ENCODE measurements at places on chromosomes 1 and 21.

DNA sequence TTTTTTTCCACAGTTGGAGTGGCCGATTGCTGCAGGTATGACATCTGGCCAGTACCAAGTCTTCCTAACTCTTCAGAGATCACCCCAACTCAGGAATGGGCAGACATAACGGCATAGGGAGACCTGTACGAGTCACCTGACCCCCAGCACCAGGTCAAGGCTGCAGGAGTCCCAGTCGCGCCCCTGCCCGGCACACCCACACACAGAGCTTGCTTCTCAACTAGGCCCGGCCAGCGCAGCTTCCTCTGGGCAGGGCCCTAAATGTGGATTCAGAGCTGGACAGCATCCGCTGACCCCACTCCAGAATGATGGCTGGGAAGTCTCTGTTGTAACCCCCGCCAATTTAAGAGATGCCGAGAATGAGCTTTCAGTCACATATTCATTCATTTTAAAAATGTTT lies 58.8 kb upstream of the CLDN14 start:
- no peak for DNase-seq

GRCh38 chr1:206808615-206809014 lies 36.3 kb upstream of the IL10 start:
- DNase-seq = no peak

DNA sequence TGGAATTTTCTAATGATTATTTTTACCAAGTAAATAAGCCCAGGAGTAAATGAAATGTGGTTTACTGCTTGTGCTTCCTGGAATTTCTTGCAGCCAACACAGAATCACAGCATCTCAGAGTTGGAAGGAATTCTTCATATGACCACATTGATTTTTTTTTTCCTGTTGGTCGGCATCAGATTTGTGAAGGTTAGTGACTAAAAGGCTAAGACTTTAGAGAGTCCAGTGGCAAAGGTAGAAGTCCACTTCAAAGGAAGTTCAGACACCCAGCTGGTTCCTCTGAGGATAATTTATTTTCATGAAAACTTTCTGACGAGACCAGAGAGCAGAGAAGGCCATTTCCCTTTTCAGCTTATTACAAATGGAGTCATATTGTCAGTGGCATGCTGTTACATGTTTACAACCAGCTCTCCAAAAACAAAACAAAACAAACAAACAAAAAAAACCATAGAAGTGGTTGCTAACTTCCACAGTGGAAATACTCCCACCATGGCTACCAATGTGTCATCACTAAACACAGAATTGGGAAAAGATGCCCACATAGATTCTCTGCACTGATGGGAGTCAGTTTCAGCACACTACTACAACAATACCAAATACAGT lies 77.2 kb upstream of the CDC42BPA start:
- no peak for DNase-seq

GRCh38 chr1:2438641-2439040 lies 26.3 kb upstream of the PEX10 start:
- DNase-seq = no peak

DNA sequence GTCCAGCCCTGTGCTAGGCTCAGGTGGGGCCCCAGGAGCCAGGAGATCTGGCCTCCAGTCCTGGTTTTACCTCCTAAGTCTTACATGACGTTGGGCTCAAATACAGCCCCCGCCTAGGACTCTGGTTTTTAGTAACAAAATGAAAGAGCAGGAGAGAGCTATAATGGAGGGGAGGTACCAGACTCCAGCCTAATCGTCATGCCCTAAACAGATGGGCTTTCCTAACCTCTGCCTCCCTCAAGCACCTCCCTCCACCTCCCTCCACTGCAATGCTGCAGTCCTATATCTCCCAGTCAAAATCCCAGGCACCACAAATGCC lies 28.6 kb downstream of the TTC39A start:
- DNase-seq = no peak

- no peak for DNase-seq
These were observed 43.3 kb downstream of the ZBTB17 start for GRCh38 chr1:15932612-15933011.

- no peak for DNase-seq
These were observed 211.0 kb downstream of the PDE4B start for GRCh38 chr1:66003690-66004089.

Measured in activated CD4-positive, CD25-positive, alpha-beta regulatory T cell (primary cell).